Fibroblast of skin of back (primary cell): ENCODE measurements at places on chromosomes 3 and 15.

GRCh38 chr15:44804298-44805046, 68.1 kb downstream of the TRIM69 start:
- DNase-seq, result no peak

DNA sequence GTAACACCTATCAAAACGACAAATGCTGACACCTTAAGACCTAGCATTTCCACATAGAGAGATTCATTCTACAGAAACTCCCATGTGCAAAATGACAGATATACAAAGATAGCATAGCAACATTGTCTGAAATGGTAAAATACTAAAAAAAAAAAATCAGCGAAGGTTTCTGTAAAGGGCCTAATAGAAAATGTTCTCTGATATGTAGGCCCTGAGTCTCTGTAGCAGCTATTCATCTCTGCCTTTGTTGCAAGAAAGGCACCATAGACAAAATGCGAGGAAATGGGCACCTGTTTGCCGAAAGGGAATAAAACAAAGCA, 631 bp upstream of the MFGE8 start:
- no peak for DNase-seq

DNA sequence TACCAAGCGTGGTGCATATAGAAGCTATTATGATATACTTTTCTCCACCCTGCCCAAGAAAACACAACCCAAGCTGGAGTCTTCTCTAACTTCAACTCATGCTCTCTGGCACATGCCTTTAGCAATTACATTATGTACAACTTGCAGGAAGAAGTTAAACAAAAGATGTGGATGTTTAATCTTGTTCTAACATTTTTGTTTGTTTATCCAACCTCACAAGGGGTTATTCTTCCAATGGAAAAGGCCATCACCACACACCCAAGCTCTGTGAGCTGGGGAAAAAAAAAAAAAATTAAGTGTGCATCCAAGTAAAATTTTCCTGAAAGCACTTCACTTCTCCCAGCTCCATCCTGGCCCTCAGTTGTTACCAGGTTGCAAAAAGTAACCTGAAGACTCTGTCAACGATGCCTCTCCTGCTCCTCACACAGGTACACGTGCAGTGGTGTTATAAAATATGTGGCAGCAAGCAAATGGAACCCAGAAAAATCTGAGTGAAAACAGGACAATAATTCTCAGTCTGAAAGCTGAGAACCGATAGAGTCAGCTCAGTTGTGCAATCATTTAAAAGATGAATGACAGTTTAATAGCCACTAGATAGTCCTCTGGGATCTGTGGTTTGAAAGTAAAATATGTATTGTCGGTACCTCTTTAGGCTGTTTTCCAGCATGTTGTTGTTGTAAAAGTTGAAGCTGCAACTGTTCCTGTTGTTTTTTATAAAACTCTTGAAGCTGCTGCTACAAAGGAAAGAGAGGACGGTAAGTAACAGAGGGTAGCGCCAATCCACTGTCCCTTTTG, 531.4 kb downstream of the FOXP1 start:
- DNase-seq, result no peak

DNA sequence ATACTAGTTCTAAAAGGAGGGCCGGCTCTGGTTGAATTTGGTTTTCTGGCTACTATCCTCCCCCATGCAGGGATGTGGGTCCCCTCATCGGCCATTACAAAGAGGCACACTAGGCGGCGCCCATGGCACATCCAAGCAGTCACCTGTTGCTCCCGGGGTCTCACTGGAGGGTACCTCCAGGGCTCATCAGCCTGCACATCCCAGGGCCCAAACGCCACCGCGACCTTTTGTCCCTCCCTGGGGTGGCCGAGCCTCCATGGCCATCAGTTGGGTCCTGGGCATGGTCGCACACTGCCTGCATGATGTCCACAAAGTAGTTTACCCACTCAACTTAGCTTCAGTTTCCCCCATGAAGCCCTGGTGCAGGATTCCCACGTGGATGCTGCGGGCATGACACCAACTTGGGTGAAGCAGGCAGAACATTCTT, 28.3 kb downstream of the IDH3A start:
- DNase-seq, result peak; percentile 26

- DNase-seq, result no peak
Observed at GRCh38 chr3:179546814-179547241, 15.9 kb upstream of the ACTL6A start.

- DNase-seq, result no peak
Observed at GRCh38 chr15:52228921-52229320, 37.7 kb upstream of the GNB5 start.

- peak; percentile 35 for DNase-seq
Observed at GRCh38 chr3:50515565-50516439, 12.4 kb upstream of the CACNA2D2 start.

- no peak for DNase-seq
Observed at GRCh38 chr3:134441821-134442220, 44.0 kb downstream of the ANAPC13 start.

GRCh38 chr15:78933823-78934654, 10.8 kb downstream of the CTSH start:
- DNase-seq, result no peak
